ENCODE measurements at places on chromosomes 3 and 15.
A peak's percentile ranks its signal among the peaks of the same experiment; 100 is the strongest.

DNA sequence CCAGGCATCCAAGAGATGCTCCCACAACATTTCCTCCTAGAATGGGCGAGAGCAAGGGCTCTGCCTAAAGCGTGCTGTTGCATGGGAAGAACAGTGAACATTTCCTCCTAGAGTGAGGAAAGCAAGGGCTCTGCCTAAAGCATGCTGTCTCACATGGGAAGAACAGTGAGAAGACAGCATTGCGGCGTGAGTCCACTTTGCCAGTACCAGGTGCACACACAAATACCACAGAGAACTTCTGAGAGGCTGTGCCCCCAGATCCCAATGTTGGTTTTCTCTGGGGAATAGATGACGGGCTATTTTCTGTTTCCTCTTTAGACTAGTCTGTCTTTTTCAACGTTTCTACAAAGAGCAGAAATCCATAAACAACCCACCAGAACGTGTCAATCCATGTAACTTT is 142.9 kb downstream of the LRRK1 start:
- DNase-seq: no peak

GRCh38 chr15:59420986-59421618 is 16.9 kb upstream of the FAM81A start:
- DNase-seq: no peak

DNA sequence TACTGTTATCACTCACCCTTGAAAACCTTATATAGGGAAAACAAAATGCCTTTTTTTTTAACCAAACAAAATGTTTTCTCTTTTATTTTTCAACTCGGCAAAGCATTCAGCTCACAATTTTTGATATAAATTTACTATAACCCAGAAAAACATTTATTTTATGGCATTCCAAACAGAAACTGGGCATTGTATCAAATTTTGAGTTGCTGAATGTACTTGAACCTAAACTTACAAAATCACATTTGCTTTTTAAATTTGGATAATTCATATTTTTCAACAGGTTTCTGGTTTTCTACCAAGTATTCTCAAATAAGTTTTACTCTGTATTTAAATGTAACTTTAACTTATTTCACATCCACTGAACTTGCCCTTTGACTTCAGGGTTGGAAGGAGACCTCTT is 405.6 kb downstream of the GRM7 start:
- no peak for DNase-seq

- no peak for DNase-seq
Measured at GRCh38 chr3:131193641-131194238, 167.1 kb downstream of the NEK11 start.

DNA sequence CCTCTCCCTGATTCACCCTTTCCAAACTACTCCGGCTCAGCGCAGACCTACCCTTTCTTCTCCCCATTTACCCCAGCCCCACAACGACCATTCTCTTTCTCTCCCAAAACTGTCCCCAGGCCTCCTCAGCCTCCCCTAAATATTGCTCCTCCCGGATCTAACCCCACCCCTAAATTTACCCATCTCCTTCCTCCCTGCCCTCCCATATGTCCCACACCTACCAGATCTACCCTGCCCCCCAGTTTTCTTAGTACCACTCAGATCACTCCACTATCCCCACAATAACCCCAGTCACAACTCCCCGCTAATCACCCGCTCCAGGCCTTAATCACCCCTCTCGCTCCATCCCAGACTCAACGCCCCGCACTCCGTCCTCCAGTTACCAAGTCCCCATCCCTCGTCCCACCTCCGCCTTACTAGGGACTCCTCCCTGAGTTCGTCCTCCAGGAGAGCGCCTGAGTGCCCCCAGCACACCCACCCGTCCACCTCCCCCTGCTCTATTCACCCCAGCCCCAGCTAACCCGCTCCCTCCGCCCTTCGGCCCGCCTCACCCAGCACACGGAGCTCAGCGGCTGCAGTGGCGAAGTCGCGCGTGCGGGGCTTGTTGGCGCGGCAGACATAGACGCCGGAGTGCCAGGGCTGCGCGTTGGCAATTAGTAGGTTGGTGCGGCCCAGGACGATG is 18.6 kb upstream of the IGDCC3 start:
- no peak for DNase-seq

GRCh38 chr3:130700541-130700940 is 46.1 kb downstream of the PIK3R4 start:
- DNase-seq: no peak

DNA sequence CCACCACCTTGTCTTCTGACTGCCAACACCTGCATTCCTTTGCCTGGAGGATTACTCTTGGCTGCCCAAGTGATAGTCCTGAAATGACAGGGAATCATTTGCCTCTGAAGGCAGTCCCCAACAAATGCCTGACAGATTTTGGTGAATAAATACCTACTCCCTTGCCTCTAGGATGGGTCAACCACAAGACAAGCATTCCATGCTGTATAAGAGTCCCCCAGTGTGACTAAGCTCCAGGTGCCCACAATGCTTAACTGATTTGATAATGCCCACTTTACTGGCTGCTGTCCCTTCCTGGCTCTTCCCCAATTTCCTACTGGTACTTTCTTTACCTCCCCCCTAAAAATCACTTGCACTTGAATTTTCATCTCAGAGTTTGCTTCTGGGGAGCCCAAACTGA is 14.8 kb downstream of the THRB start:
- DNase-seq: no peak

- no peak for DNase-seq
Measured at GRCh38 chr15:59654046-59654445, 3.3 kb downstream of the GTF2A2 start.

DNA sequence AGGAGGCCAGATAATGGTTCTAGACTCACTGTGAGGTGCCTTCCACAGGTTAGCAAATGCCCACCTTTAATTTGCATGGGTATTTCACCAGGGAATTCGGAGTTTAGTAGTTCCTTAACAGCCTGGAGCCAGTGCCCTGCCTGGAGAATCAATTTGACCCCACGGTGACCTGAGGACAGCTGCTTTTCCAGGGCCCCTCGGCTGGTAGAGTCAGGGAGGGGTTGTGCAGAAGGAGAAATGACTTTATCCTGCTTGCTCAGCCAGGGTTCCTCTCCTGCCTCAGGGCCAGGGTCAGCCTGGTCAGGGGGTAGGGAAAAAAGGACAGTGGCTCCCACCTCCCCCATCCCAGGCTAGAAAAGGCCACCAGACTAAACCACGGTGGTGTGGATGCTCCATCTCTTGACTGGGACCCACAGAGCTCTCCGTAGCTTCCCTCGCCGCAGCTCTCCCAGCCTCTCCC is 12.0 kb downstream of the DLL4 start:
- DNase-seq: no peak

DNA sequence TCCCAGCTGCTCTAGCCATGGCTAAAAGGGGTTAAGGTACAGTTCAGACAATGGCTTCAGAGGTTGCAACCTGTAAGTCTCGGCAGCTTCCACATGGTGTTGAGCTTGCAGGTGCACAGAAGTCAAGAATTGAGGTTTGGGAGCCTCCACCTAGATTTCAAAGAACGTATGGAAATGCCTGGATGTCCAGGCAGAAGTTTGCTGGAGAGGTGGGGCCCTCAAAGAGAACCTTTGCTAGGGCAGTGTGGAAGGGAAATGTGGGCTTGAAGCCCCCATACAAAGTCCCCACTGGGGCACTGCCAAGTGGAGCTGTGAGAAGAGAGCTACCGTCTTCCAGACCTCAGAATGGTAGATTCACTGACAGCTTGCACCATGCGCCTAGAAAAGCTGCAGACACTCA is 73.7 kb downstream of the STT3B start:
- no peak for DNase-seq

DNA sequence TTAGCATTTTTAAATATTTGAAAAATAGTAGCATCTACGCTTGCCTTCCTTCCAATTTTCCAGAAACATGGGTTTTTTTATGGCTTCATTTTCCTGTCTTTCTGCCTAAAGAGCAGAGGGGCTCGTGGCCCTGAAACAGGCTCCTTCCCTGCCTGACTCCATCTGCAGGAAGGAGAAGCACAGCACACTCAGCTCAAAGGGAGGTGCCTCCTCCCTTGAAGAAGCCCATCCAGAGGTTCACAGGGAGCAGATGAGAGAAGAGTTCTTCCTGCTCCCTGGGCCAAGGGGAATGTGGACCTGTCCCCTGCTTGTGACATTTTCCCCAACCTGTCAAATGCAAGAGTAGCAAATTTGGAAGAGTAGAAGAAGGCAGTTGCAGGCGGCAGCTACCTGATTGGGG is 55.8 kb downstream of the BBX start:
- no peak for DNase-seq

- DNase-seq: no peak
Measured at GRCh38 chr15:82943176-82943575, 9.3 kb downstream of the HOMER2 start.

DNA sequence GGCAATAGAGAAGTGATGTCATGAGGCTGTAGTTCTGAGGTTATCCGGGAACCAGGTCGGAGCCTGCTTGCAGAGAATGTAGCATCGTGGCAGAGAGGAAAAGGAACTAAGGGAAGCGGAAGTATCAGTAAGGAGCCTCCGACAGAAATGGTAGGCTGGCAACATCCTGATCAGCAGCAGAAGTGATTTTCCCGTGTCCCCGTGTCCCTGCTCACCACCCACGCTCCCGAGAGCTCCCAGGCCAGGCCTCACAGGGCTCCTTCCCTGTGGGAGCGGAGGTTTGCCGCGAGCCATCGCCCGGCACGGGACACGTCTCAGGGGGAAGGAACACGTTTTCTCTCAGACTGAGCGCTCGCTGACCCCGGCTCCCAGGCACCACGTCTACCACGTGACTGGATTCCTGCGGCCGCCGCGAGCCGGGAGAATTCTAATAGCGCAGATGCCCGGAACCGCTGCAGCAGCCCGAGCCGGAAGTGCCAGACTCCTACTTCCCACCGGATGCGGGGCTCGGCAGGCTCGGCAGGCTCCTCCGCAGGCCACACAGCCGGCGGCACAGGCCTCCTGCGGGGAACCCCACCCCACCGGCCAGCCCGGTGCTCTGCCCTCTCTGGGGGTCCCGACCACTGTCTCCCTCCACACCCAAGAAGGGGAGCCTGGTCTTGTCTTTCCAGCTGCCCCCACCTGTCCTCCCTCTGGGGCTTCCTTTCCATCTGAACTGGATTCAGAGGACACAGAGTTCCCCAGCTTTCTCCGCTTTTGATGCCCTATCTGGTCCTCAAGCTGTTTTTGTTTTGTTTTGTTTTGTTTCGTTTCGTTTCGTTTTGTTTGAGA is 99.3 kb downstream of the BDH1 start:
- peak; percentile 22 for DNase-seq

GRCh38 chr3:196947136-196947859 is 5.0 kb upstream of the NCBP2 start:
- DNase-seq: no peak

GRCh38 chr3:112699436-112699978 is 58.6 kb upstream of the CCDC80 start:
- DNase-seq: no peak

- DNase-seq: peak; percentile 50
Measured at GRCh38 chr15:73908030-73908821, 18.0 kb upstream of the LOXL1 start.

- no peak for DNase-seq
Measured at GRCh38 chr3:13654330-13655060, 105.6 kb downstream of the FBLN2 start.

DNA sequence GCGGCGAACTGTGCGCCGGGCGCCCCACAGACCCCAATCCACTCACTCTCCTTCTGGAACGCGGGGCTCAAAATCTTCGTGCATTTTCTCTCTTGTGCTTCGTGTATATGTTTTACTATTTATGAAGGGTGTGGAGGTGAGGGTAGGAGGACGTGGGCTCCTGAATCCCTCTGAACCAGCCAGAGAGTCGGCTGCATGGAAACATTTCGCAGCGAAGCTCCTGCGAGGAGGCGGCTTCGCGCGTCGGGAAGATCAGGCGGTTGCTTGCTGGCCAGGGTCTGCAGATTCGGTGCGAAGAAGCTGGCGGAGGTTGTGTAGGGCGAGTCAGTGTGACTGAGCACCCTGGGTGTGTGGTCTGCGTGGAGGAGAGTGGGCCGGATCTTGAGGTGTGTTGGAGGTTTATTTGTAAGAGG is 1.1 kb downstream of the CNTN4 start:
- DNase-seq: no peak

DNA sequence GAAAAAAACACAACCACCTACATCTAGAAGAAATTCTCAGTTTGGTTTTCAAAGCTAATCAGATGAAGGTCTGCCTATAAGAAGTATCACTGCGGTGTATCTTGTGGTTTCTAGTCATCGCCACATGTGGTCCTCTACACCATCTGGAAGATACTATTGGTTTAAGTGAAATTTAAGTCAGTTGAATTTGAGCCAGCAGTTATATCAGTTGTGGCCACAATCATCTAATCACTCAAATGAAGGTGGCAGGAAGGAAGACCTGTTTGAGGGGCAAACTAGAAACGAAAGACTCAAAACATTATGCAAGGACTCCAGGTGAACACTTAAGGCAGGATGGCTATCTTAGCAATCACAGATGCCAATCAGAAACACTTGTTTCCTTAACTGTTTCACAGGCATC is 48.7 kb downstream of the ETV5 start:
- no peak for DNase-seq

- DNase-seq: no peak
Measured at GRCh38 chr3:11480663-11481298, 162.9 kb downstream of the VGLL4 start.

GRCh38 chr3:70065696-70066253 is 66.2 kb downstream of the SAMMSON start:
- no peak for DNase-seq

DNA sequence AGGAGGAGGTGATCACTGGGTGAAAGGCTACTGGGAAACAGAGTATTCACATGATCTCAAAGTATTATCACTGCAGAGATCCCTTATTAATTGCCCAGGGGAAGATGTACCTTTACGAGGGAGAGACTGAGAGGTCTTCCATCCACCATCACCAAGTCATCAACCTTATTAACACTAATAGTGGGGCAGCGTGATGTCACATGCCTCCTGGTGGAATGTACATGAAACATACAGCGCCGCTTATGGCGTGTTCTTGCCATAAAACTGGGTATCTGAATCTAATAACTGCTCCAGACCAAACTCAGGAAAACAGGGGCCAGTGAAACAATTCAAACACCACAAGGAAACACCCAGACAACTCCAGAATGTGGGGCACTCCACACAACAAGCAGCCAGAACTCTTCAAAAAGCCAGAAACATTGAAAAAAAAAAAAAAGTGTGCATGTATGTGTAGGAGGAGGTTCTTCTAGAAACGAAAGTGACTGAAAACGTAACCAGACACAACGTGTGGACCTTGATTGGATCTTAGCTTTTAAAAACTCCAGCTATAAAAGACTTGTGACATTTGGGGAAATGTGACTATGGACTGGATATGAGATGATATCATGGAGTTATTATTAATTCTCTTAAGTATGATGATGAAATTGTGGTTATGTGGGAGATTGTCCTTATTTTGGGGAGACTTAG is 4.6 kb downstream of the STIMATE start:
- DNase-seq: no peak

DNA sequence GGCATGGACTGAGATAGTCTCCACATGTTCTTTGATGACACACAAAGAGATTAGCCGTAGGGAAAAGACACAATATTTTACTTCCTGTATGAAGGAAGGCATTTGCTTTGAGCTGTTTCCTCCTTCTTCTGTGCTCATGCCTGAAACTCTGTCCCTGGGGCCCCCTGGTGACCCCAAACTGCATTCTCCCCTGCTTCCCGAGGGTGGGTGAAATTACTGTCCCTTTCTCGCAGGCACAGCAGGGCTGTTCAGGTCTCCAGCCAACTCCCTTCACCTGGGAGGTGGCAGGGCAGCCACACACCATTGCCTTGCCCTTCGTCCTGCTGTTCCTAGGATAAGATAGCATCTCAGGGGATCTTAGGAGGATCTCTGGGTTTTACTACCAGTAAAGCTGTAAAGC is 79.2 kb downstream of the GABRG3 start:
- no peak for DNase-seq
